Activated CD8-positive, alpha-beta memory T cell treated with anti-CD3 and anti-CD28 coated beads for 24 hours (primary cell): ENCODE measurements at places on chromosomes 3 and 15.

- no peak for DNase-seq
Measured at GRCh38 chr3:72109327-72110259, 324.6 kb upstream of the PROK2 start.

GRCh38 chr3:18153571-18154173, 271.5 kb downstream of the SATB1 start:
- no peak for DNase-seq

GRCh38 chr3:190456770-190457169, 7.1 kb upstream of the TMEM207 start:
- DNase-seq: no peak

- no peak for DNase-seq
Measured at GRCh38 chr15:101099183-101099582, 152.7 kb downstream of the CHSY1 start.

- no peak for DNase-seq
Measured at GRCh38 chr3:32109256-32109655, 2.8 kb downstream of the GPD1L start.

- DNase-seq: no peak
Measured at GRCh38 chr3:109825971-109826810, 488.8 kb upstream of the DPPA4 start.

DNA sequence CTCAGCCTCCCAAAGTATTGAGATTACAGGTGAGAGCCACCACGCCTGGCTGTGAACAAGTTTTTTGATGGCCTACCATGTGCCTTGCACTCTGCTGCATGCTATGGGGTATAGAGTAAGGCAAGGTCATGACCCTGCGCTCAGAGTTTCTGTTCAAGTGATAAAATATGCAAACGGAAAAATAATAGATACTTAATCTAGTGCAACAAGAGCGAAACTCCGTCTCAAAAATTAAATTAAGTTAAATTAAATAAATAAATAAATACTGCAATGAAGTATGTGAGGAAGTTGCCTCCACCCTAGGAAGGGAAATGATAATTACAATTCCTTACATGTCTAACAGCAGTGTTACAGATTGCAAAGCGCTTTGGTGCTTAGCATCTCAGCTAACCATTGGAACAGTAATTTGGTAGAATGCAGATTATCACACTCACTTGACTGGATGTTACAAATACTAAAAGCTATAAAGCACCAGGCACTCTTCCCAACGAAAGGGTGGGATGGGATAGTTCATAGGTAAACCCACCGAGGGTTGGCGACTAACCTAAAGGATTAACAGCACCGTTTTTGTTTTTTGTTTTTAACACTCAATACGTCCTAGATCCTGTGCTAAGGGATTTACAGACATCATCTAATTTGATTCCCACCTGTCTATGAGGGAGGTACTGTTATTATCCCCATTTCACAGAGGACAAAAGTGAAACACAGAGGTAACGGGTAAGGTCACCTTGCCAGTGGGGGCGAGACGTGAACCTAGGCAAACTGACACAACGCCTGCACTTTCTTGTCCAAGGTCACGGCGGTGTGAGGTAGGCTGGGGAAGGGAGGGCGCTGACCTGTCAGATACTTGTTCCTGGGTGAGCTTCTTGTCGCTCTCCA, 793 bp upstream of the FANCD2 start:
- no peak for DNase-seq

DNA sequence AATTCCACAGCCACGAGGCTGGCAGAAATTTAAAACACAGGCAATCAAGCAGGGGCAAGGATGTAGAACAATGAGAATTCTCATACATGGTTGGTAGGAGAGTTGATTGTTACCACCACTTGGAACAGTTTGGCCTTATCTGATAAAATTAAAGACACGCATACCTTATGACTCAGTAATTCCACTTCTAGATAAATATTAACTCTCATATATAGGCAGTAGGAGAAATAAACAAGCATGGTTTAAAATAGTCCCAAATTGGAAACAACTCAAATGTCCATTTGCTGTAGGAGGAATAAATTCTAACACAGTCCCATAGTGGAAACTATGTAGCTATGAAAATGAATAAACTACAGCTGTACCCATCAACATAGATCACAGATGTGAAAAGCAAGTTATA, 42.3 kb upstream of the USP3 start:
- DNase-seq: no peak

- DNase-seq: no peak
Measured at GRCh38 chr15:99201408-99202175, 47.8 kb downstream of the TTC23 start.

DNA sequence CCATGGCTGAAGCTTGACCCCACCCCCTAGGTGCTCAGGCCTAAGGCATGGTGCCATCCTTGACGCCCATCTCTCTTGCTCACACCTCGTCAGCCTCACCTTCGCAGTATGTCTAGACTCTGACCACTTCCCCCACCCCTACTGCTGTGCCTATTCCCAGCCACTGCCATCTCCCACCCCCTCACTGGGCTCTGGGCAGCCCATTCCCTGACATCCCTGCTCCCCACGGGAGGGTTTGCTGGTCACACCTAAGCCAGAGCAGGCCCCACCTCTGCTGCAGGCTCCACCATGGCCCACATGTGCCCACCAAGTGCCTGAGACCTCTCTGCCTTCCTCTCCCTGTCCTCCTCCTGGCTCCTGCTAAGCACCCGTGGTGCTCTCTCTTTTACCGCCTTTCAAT, 47.7 kb upstream of the PRR23E start:
- DNase-seq: no peak

DNA sequence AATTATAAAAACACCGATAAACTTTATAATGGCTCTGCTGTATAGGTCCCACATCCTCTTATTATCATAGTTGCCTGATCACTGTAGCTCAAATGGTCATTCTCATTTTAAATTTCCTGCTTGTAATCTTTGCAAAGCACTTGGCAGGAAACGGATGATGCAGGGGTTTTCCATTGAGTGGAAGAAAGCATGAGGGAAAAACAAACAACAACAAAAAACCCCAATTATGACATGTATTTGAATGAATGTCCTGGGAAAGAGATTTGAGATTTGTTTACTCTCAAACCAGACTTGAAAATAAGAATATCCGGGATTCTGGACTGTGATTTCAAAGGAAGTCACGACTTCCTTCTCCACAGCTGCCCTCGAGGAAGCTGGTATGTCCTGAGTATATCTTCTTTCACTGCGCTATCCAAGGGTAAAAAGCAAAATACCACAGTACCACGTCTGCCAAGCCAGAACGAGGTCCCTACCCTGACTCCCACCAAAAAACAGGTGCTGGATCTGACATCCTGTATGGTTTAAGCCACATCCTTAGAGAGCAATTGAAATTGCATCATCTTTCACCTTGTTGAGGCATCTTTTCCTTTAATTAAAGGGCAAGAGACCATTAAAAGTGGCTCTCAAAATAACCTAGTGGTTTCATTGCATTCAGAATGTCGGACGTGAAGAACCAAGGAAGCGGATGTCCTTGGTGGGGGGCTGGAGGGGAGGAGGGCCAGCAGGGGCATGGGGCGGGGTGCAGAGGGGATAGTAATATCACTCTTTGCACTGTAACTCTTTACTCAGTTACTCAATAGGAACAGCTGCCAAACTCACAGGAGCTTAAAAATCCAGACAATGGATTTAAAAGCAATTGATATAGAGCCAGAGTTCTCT, 13.5 kb upstream of the TIPIN start:
- peak; percentile 64 for DNase-seq

DNA sequence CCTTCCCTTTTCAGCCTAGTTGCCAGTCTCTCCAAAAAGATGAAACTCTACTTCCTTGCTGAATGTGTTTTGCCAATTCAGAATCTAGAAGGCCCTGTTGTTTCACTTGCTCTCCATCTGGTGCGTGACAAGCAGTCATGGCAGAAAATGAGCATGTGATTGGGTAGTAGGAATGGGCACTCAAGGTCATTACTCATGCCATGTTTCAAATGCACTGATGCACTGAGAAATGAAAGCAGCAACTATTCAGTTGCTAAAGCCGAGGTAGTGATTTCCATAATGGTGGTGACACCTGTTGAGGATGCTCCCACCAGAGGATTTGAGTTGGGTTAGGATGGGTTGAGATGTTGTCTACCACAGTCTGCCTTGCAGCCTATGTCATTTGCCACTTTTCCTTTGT, 12.7 kb downstream of the ZBTB38 start:
- DNase-seq: no peak

DNA sequence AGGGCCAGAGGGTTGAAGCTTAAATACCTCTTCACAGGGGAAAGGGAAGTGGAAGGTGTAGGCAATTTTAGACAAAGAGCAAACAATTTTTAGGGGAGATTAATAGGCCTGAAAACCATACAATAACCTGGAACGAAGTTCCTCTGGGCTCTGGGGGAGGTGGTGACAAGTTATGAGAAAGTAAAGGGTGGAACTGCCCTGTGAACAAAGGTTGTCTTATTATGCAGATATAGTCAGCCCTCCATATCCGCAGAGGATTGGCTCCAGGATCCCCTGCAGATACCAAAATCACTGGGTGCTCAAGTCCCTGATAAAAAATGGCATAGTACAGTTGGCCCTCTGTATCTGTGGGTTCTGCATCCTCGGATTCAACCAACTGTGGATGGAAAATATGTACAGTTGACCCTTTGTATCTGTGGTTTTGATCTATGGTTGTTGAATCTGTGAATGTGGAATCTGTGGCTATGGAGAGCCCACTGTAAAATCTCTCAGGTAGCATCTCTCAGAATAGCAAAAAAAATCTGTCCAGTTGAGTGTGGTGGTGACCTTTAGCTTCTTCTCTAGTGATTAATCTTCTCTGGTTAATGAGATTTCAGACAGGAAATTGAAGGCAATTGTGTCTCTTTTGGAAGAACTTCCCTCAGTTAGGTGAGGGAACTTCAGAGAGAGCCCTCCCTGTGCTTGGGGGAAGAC, 40.2 kb downstream of the CLEC3B start:
- DNase-seq: no peak

GRCh38 chr15:101457696-101458095, 31.8 kb downstream of the PCSK6 start:
- no peak for DNase-seq
